Stimulated activated CD8-positive, alpha-beta memory T cell treated with anti-CD3 and anti-CD28 coated beads, Interleukin-15, amount 100 ng/mL, for 24 hours (primary cell): ENCODE measurements at places on chromosomes 3 and 15.

DNA sequence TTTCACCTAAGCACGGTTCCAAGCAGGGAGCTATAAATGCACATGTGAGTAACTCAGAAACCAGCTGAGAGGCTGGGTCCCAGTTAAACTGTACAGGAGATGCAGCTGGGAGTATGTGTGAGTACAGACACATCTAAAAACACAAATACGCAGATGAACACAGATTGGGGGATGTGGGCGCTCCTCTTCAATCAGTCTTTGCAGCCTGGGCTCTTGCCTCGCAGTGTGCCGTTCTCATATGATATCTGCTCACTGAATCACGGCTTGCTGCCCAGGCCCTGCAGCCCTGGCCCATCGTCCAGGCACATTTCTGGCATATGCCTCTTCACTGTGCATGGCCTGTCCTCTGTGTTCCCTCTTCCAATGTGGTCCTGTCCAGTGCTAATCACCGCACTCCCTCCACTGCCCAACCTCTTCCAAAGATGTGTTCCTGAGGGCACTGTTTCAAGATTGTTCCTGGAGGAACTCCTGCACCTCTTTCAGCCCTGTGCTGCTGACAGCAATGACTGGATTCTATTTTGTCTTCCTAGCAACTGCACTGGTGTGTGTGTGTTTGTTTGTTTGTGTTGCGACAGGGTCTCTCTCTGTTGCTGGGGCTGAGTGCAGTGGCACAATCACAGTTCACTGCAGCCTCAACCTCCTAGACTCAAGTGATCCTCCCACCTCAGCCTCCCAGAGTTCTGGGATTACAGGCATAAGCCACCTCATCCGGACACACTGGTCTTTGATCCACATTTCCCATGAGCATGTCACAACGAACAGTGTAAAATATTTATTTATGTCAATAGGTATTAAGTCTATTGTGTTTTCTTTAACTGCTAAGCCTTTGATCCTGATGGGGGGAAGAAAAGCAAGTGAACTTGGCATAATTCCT lies 17.0 kb downstream of the CA12 start:
- DNase-seq, result no peak

GRCh38 chr3:47394140-47394870 lies 13.5 kb downstream of the PTPN23 start:
- DNase-seq, result no peak

GRCh38 chr15:51303462-51303980 lies 34.9 kb downstream of the CYP19A1 start:
- DNase-seq, result no peak

GRCh38 chr3:141050576-141051442 lies at the start of gene SPSB4:
TSS of gene SPSB4 (plus strand) at chr3:141051347. CDS start at chr3:141066105, 14,758 bp downstream.
- no peak for DNase-seq

GRCh38 chr15:72566973-72567372 lies 87.5 kb upstream of the GOLGA6B start:
- no peak for DNase-seq

GRCh38 chr3:16477521-16477920 lies 36.0 kb downstream of the RFTN1 start:
- DNase-seq, result no peak

DNA sequence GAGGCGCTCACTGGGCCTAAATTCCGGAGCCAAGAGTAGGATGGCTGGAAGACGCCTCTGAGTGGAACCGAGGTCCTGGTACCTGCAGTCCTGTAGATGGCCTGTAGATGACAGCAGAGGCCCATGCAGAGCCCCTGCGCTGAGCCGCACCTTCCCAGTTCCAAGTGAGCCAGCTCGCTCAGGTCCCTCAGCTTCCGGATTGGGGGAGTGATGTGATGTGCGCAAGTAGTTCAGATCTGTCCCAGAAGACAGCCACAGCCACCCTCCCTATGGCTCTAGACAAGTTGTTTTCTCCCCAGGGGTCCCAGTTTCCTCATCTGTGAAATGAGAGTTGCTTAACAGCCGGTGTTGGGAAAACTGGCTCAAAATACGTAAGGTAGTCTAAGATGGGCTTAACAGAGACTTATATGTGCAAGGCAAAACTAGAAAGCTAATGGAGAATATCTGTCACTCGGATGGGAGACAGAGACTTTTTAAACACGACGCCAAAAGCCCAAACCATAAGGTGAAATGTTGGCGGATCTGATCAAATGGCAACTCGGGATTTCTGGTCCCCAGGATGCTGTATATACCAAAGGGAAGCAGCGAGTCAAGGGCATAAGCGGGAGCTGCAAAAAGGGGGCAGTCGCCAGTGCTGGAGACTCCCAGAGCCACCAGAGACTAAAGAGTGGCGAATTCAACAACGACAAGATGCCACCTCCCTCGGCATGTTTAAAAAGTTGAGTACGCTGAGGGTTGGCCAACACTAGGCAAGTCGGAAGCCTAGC lies 765 bp upstream of the MAPKAPK3 start:
- DNase-seq, result no peak

GRCh38 chr3:193271101-193271840 lies 30.2 kb downstream of the PLAAT1 start:
- no peak for DNase-seq

- DNase-seq, result no peak
Measured at GRCh38 chr15:41125063-41125669, 9.1 kb upstream of the INO80 start.

- DNase-seq, result no peak
Measured at GRCh38 chr3:194877291-194878119, 191.8 kb downstream of the FAM43A start.

- DNase-seq, result no peak
Measured at GRCh38 chr3:64873400-64873799, 185.6 kb upstream of the ADAMTS9 start.

GRCh38 chr3:134603956-134604355 lies 46.9 kb downstream of the KY start:
- DNase-seq, result no peak

DNA sequence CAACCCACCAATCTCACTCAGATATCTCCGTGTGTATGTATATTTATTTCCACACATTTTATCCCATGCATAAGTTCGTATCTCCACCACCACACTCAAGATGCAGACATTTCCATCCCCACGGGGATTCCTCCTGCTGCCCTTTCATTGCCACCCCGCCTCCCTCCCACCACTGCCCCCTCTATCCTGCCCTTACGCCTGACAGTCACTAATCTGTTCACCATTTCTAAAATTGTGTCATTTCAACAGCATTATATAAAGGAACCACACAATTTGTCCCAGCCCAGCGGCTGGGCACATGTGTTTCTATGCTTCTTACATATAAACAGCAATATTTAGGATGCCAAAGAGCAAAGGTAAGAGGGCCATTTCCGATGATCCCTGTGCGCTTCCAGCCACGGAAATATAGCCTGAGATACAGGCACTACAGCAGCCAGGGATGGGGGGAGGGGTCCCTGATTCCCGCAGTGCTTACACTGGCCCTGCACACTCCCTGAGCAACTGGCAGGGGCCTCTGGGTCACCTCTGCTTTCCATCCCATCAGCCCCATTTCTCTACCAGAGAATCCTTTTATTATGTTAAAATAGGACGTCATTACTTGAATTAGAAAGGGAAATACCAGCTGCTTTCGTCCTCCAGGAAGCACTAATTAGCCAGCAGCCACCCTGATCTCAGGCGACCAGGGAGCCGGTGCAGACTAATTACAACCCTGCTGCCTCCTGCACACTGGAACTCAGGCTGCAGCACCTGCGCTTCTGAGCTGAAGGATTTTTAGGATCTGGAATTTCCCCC lies 372.0 kb upstream of the ATP10A start:
- no peak for DNase-seq

- DNase-seq, result no peak
Measured at GRCh38 chr3:112011376-112011940, 12.7 kb downstream of the TAGLN3 start.

GRCh38 chr15:62482785-62483429 lies 317.8 kb upstream of the C2CD4B start:
- DNase-seq, result no peak

GRCh38 chr15:25233766-25234350 lies 205.0 kb downstream of the UBE3A start:
- no peak for DNase-seq

DNA sequence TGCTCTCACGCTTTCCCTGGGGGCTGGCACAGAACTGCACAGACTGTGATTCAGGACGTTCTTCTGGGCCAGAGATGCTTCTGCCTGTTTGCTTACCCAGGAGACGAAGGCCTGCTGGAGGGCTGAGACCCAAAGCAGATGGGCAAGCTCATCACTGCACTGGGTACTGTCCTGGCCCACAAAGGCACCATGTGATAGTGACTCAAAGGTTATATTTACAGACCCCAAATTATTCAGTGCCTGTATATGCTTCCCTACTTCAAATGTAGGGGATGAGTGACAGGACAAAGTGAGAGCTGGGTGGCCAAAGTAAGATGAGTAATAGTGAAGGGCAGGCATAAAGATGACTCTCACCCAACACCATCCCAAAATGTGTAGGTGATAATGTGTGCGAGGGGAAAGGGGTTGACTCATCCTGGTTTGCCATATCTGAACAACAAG lies 127.4 kb downstream of the WDR76 start:
- DNase-seq, result no peak

DNA sequence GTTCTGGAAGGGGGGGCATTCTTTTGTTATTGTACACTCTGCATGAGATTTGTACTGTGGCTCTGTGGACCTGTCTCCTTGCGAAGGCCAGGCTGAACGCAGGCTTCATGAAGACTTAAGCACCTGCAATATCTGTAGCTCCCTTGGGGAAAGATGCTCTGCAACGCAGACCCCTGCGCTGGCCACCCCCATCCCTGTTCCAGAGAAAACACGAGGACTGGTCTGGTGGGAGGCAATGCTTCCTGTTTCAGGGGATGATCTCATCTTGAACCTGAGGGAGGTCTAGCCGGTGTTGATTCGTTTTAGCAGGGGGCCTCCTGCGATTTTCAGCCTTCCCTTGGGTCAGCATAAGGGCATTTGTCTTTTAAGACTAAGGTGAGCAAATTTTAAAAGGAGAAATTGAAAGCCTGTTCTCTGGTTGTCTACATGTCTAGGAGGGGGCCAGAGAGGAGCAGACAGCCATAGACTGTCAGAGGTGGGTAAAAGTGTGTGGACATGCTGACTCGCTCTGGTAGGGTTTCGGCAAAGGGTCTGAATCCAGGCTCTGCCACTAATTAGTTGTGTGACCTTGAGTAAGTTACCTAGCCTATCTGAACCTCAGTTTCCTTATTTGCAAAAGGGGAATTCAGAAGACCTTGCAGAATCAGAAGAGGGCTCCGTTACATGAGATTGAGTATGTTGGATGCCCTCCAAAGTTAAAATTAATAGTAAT lies 80.9 kb upstream of the RASGRF1 start:
- no peak for DNase-seq

DNA sequence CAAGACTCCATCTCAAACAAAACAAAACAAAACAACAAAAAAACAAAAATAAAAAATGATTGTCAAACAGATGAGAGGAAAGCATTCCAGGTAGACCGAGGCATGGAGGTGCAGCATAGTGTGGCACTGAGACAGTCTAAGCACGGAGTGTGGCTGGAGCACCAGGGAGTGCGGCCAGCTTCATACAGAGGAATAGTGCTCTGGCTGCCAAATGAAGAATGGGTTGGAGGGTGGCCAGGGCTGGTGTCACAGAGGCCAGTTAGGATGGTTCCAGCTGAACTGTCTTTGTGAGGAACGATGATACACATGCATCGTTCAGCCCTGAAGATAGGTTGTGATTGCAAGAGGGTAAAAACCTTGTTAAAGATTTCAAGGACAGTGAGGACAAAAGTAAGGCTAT lies 28.3 kb downstream of the MITF start:
- DNase-seq, result no peak

DNA sequence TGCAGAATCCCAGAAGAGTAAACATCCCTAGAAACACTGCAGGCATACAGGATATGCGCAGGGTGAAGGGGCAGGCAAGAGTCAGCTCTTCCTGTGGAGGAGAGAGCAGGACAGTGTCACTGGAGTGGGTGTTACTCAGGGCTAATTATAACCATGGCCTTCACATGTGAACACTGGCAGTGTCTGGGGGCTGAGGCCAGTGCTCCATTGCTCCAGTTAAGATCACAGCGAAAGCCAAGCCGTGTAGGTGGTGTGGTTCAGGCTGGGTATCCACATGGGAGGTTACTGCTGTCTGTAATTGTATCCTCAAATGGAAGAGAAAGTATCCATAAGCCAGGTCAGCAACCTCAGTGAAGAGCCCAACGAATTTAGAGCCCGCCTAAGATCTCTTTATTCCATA lies 84.6 kb downstream of the MESD start:
- DNase-seq, result no peak

DNA sequence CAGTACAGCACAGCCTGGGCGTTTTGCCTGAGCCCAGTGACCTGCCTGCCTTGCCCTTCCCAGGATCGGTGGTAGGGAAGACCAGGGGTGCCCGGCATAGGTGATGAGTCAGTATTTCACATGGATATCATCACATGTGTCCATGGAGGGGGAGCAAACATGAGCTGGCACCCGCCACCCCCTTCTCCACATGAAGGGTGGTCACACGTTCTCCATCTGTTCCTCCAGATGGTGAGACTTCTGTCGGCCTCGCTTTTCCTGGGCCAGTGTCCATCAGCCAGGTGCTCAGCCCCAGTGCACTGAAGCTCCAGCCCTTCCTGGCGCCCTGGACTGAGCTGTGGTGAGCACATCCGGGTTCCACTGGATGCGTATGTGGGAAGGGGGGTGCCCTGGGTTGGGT lies 208.4 kb downstream of the UBE3A start:
- no peak for DNase-seq

DNA sequence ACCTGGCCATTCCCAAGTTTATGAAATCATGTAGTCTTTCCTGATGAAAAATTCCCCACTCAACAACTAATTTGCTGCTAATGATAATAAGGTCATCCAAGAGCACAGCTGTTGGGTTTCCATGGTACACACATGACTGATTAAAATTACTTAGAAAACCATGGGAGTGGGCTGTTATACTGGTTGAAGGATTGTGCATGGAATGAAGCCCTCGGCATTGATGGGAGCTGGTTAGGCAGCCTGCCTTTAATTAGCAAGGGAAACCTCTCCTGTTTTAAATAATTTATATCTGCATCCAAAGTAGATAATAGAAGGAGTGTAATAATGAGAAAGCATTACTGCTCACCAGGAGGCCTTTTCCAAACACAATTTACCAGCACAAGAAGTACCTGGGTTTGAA lies 235.1 kb upstream of the CFAP20DC start:
- DNase-seq, result no peak

DNA sequence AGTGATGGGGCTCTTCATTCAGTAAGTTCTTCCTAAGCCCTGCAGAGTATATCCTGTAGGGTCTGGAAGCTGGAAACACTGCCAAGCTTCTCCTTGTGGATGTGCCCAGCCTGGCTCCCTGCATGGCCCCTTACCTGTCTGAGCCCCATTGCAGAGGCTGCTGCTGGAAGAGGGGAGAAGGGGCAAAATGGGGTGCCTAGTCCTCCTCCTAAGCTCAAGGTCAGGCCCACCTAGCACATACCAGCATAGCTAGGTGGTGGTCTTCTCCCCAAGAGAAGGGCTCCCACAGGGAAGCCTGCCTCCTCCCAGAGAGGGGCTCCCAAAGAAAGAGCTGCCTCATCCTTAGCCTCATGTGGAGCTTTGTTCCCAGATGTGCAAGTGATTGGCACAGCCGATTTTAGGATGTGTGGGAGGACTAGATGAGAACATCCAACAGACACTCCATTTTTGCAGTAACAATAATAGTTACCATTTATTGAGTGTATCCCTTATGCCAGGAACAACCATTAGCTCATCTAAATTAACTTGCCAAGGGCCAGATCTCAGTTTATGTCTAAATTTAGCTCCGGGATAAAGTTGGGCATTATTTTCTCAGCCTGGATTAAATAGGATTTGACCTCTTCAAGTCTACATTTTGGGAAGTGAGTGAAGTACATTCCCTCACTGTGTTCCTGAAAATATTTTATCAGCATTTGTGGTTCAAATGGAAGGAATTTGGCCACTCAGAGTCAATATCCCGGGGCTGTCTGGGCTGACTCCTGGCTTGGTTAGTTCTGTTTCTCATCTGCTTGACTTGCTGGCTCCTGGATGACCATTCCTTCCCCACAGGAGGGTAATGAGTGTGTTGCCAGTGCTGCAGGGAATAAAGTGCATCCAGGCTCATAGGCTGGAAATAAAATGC lies 291.1 kb upstream of the ROPN1 start:
- DNase-seq, result no peak
